CD4-positive, alpha-beta memory T cell (primary cell): ENCODE measurements at places on chromosomes 3 and 15.

GRCh38 chr15:88655103-88655553 is 16.3 kb downstream of the ISG20 start:
- no peak for DNase-seq

- no peak for DNase-seq
Observed at GRCh38 chr3:154214306-154214705, 93.1 kb downstream of the ARHGEF26 start.

- DNase-seq = no peak
Observed at GRCh38 chr3:23199649-23200048, 3.5 kb upstream of the UBE2E2 start.

- DNase-seq = no peak
Observed at GRCh38 chr15:26197060-26197459, 333.9 kb upstream of the ATP10A start.

DNA sequence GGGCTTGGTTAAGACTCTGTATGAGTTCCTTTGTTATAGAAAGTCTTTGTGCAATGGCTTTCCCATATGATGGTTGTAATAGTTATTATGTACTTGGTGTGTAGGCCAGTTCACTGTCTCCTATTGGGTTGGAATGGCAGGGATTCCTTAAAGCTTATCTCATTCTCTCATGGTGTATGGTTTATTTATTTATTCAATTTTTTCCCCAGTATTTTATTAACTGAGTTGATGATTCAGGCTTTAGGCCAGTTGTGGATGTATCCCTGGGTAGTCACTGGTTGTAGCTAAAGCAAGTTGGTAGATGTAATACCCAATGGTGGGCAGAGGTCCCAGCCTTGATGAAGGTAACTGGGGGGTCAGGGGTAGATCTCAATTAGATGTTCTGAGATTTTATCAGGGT is 349.4 kb downstream of the DOCK3 start:
- no peak for DNase-seq

- DNase-seq = no peak
Observed at GRCh38 chr3:161854232-161854771, 357.7 kb downstream of the OTOL1 start.

- no peak for DNase-seq
Observed at GRCh38 chr3:123388811-123389627, 59.9 kb downstream of the ADCY5 start.

GRCh38 chr3:55690177-55690576 is 203.1 kb upstream of the WNT5A start:
- DNase-seq = no peak

- no peak for DNase-seq
Observed at GRCh38 chr3:47370887-47371697, 9.7 kb upstream of the PTPN23 start.

GRCh38 chr3:152298393-152299248 is 29.9 kb downstream of the MBNL1 start:
- DNase-seq = peak; percentile 82

GRCh38 chr15:89999676-90000185 is 1.4 kb upstream of the ZNF710 start:
- no peak for DNase-seq

DNA sequence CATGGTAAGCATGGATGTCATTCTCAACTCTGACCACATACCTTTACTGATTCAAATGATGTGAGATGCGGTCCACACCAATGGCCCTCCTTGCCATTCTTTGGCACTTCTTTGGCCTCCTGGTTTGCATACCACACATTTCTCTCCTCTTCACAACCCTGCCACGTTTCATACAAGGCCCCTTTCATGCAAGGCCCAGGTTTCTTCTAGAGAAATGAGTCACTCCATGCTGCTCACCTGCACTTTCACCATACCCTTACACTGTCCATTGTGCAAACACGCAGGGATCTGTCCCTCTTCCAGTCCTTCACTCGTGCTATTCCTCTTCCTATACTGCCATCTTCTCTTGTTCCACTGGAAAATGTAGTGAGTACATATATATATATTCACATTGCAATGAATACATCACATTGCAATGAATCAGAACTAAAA is 24.4 kb upstream of the SLC24A5 start:
- no peak for DNase-seq

GRCh38 chr15:83462953-83463433 is 15.9 kb downstream of the SH3GL3 start:
- no peak for DNase-seq

DNA sequence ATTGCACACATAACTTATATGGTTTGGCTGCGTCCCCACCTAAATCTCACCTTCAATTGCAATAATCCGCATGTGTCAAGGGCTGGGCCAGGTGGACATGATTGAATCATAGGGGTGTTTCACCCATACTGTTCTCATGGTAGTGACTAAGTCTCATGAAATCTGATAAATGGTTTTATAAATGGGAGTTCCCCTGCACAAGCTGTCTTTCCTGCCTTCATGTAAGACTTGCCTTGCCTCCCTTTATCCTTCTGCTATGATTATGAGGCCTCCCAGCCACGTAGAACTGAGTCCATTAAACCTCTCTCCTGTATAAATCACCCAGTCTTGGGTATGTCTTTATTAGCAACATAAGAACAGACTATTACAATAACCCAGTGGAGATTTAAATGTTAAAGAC is 653.9 kb downstream of the ROBO1 start:
- DNase-seq = no peak

DNA sequence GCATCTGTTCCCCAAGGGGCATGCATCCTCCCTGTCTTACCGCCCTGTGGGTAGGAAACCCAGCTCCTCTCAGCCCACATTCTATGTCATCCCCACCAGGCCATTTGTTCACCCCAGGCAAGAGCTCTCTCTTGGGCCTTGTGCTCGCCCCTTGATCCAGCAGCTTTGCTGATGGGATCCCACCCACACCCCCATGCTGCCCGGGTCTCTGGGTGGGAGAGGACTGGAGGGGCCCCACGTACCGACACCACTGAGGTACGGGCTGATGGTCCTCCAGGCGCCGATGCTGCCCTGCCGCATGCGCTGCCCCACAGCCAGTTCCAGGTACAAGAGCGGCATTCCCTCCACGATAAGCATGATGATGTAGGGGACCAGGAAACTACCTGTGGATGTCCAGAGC is 14.5 kb downstream of the SLC6A20 start:
- no peak for DNase-seq

DNA sequence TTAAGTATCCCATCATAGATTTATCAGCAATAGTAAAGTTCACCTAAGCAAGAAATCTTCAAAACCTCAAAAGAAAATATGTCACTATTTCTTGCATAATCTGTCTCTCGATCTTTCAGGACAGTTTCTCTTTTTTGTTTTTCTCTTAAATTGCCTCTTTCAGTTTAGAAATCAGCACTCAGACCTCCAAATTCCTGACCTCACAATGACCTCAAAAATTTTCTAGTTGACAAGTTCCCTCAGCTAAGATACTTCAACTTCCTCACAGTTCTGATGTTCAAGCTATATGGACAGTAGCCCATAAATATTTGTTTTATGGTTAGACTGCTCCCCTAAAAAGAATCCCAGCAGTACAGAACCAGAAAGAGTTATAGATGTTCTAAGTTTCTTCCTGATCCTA is 24.1 kb downstream of the SLC24A5 start:
- DNase-seq = no peak

- no peak for DNase-seq
Observed at GRCh38 chr3:141392416-141392815, 24.1 kb downstream of the ZBTB38 start.

DNA sequence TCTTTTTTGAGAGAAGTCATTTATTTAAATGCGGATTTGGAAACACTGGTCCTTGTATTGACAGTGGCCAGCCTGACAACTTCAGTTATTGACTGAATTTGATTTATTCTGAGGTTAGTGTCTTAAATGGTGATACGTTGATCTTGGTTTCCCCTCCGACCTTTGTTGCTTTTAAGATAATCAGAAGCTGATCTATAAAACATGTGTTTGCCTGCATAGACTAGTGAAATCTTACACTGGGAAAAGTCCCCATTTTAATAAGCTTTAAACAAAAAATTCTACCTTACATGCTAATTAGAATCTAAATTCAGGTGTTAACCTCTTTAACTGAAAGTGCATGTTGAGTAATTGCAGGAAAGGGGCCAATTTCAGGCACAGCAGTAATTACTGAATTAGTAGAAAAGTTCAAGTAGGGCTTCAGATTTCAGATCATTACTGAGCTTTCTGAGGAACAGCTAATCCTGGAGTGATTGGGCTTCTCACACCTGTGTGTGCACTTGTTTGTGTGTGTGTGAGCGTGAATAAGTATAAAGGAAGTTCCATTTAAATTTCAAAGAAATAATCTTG is 221.4 kb downstream of the SOX2 start:
- DNase-seq = no peak

DNA sequence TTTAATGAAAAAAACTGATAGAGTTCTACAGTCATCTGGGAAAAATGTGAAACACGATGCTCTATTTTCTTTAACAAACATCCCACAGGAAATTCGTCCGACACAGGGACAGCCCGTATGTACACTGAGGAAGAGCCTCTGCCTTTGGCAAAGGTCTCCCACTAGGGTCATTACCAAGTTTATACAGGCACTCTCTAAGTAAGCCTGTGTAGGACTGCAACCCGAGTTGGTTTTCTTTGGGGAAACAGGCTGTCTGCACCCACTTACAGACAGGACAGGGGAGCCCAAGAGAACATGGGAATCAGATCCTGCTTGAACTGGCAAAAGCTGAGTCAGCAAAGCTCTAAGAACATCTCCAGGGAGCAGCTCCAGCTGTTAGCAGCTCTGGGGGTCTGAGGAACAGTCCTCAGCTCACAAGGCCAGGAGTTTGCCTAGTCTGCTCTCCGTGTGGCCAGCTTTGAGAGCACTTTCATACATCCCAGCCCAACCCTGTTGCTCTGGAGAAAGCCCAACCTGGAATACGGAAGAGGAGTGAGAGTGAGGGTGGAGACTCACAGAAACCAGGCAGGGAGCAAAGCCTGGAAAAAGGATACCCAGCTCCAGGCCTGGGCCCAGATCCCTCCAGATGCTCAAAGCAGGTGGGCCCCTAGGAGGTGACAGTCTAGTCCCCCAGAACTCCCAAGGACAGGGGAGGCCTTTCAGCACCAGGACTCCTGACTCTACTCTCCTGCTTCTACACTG is 1.9 kb downstream of the TBC1D2B start:
- DNase-seq = no peak

GRCh38 chr3:68854170-68854569 is 78.2 kb downstream of the TAFA4 start:
- no peak for DNase-seq

- no peak for DNase-seq
Observed at GRCh38 chr3:83953417-83954089, 1005.2 kb upstream of the CADM2 start.

GRCh38 chr3:140546649-140547048 is 131.2 kb upstream of the TRIM42 start:
- DNase-seq = no peak

DNA sequence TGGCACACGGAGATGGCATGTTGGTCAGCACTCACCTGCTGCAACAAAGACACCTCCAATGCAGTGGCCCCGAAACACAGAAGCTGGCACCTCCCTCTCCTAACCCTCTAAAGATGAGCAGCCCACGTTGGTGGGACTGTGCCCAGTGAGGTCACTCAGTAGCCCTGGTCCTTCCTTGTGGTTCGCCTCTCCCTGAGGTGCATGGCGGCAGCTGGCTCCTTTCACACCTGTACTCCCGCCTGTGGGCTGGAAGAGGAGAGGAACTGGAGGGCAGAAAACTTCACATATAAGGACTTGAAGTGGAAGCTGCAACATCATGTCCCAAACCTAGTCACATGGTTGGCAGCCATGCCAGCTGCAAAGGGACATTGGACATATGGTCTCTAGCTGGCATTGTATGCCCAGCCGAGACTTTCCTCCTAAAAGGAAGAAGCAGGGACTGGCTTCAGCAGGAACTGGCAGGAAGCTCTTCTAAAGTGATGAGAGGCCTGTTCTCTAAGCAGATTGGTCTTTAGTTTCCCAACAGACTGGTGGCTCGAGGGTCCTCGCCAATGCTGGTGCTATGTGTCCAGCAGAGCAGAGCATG is 10.8 kb upstream of the C3orf22 start:
- no peak for DNase-seq

- DNase-seq = no peak
Observed at GRCh38 chr3:145639875-145640274, 521.1 kb downstream of the PLOD2 start.

- no peak for DNase-seq
Observed at GRCh38 chr3:37704064-37704463, 157.6 kb upstream of the CTDSPL start.

GRCh38 chr3:129625072-129625874 is 18.8 kb upstream of the PLXND1 start:
- DNase-seq = no peak

GRCh38 chr3:74314696-74315095 is 299.8 kb downstream of the CNTN3 start:
- no peak for DNase-seq
